Cerebellar nuclear complex (tissue), 1 donor: ENCODE measurements at places on chromosomes 1 and 21.

DNA sequence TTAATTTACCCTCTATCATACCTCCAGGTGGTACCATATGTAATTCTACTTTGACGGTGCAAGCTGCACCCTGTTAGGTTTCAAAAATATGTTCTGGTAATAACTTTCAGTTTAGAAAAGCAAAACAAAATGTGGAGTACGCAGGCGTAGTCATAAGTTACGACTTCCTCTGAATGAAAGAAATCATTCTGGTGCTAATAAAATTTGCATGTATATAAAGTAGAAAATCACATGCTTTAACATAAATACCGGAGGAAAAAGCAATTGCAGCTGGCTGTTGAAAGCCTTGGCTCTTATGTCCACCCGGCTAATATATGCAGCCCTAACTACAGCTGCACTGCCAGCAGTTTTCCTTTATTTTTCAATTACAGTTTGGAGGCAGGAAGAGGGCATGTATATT lies 65.2 kb upstream of the TMPRSS15 start:
- DNase-seq: no peak

GRCh38 chr1:178254433-178254832 lies 160.5 kb downstream of the RASAL2 start:
- DNase-seq: no peak

DNA sequence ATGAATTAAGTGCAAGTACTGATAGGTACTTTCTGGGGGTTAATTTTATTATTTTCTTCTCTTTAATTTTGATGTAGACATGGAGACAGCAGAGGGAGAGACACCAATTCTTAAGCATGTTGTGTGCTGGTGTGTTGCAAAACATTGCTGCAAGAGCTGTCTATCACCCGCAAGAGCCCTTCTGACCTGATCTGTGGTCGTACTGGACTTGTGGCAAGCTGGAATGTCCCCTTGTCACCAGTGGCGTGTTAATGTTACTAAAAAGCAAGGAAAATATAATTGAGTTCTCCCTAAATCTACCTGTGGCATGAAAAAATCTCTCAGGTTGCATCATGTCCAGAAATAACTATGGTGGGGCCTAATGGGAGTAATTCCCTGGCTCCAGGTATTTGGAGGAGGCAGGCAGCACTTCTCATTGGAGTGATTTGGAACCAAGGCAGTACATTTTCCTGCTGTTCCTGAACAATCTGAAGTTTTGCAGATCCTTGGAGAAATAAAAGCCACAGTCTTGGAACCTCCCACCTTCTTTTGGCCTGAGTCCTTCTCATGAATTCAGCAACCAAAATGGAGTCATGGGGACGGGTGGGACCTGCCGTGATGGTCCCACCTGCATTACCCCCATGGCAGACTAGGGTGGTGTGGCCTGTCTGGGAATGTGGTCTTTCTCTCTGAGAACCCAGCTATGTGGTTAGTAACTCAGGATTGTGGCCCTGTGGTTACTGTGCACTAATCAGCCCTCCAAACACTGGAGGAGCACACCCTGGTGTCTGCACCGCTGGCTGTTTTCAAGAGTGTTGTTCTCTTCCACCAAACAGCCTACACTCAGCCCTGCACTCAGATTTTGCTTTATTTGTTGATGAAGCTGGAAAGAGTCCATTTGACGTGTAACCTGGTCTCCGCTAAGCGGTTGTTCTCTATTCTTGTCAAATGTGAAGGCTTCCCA lies 57.4 kb downstream of the GALNT2 start:
- no peak for DNase-seq

GRCh38 chr1:77874804-77875445 lies 13.5 kb upstream of the NEXN start:
- no peak for DNase-seq

GRCh38 chr1:160662910-160663309 lies 16.1 kb upstream of the SLAMF1 start:
- no peak for DNase-seq

DNA sequence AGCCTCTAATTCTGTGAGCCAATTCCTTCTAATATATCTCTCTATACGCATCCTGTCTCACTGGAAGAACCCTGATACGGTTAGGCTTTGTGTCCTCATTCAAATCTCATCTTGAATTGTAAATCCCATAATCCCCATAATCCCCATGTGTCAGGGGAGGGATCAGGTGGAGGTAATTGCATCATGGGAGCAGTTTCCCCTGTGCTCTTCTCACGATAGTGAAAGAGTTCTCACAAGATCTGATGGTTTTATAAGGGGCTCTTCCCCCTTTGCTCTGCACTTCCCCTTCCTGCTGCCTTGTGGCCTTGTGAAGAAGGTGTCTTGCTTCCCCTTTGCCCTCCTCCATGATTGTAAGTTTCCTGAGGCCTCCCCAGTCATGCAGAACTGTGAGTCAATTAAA lies 116.1 kb downstream of the MRPS6 start:
- DNase-seq: no peak
